ENCODE measurements at places on chromosomes 5 and 9. TPM values are rescaled to one million over a fixed set of nuclear protein-coding genes. Genes with fewer than 3 reads are reported as not detected.
A peak's percentile ranks its signal among the peaks of the same experiment; 100 is the strongest.

DMGDH gene
- 0.80 TPM for polyA plus RNA-seq

GRCh38 chr5:131281133-131281867 lies 17.4 kb downstream of the CDC42SE2 start:
- no peak for DNase-seq

GCNT1 gene
- 0.11 TPM for polyA plus RNA-seq

DNA sequence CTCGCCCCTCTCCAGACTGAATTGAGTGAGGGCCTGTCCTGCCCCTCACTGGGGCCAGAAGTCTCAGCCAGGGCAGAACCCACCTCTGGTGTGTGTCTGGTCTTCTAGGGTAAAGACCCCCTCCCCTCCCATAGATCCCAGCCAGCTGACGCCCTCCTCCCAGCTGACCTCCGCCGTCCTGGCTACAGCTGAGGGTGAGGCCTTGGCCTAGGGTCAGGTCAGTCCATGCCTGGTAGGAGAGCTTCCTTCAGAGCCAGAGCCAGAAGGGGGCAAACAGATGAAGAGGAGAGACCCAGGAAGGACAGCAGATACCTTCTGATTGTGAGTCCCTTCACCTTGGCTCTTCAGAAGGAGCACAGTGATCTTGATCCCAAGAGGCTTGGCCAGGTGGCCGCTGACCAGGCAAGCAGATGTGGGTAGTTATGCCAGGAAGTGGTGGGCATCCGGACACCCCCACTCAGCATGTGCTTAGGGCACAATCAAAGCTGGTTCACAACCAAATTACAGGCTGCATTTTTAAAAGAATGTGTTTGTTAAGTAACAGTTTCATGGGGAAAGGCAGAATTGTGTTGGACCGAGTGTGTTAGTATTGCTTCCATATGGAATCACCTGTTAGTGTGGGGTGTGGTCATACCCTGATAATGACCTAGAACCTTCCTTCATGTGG lies 29.9 kb downstream of the JADE2 start:
- DNase-seq: no peak

TOR4A gene
- 0.77 TPM for polyA plus RNA-seq

DNA sequence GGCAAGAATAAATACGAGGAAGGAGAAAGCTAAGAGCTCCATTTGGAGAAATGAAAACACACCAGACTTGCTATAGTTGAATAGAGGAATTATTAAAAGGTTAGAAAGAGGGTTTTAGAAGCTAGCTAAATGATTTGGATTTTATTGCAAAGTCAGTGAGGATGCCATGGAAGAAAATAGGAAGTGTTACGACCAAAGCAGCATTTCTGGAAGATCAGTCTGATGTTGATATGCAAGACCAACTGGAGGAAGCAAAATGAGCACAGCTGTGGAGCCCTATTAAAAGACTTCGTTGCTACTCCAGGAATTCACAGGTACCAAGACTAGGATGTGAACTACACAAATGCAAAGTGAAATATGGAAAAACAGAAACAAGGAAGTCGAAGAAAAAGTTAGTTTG lies 2.1 kb downstream of the DHX29 start:
- DNase-seq: no peak

DNA sequence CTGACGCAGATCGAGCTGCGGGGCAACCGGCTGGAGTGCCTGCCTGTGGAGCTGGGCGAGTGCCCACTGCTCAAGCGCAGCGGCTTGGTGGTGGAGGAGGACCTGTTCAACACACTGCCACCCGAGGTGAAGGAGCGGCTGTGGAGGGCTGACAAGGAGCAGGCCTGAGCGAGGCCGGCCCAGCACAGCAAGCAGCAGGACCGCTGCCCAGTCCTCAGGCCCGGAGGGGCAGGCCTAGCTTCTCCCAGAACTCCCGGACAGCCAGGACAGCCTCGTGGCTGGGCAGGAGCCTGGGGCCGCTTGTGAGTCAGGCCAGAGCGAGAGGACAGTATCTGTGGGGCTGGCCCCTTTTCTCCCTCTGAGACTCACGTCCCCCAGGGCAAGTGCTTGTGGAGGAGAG lies 4.6 kb upstream of the PHYHD1 start:
- peak; percentile 84 for DNase-seq
